Purkinje cell (primary cell): ENCODE measurements at places on chromosomes 7 and 10. TPM values are rescaled to one million over a fixed set of nuclear protein-coding genes. Genes with fewer than 3 reads are reported as not detected.

Gene AGAP6
- 2.5 and 4.2 TPM in 2 replicates for polyA plus RNA-seq

Gene WDFY4
- polyA plus RNA-seq: not detected in 2 replicates

Gene EN2
- polyA plus RNA-seq: 6.1 and 9.4 TPM in 2 replicates

Gene CACNB2
- polyA plus RNA-seq: 102 and 134 TPM in 2 replicates

Gene PHTF2
- 24.3 and 28.3 TPM in 2 replicates for polyA plus RNA-seq
